Caki2 (cell line): ENCODE measurements at places on chromosomes 7 and 10. TPM values are rescaled to one million over a fixed set of nuclear protein-coding genes. Genes with fewer than 3 reads are reported as not detected.

DNA sequence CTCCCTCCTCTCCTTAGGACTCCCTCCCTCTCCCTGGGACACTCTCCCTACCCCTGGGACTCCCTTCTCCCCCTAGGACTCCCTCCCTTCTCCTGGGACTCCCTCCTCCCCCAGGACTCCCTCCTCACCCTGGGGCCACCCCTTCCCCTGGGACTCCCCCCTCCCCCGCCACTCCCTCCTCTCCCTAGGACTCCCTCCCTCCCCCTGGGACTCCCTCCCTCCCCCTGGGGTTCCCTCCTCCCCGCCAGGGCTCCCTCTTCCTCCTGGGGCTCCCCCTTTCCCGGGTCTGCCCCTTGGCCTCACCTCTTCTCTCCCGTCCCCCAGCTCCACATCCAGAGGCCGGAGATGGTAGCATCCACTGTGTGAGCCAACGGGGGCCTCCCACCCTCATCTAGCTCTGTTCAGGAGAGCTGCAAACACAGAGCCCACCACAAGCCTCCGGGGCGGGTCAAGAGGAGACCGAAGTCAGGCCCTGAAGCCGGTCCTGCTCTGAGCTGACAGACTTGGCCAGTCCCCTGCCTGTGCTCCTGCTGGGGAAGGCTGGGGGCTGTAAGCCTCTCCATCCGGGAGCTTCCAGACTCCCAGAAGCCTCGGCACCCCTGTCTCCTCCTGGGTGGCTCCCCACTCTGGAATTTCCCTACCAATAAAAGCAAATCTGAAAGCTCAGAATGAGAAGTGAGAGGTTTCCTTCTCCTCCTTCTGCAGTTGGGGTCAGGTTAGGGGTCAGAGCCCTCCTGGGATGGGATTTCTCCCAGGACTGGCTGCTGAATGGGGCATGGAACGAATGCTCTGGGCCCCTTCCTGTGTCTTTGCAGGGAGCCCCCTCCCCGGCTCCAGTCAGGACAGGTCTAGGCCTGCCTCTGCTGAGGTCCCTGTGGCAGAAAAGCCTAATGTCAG is 1.4 kb upstream of the MUC17 start:
- no peak for DNase-seq

- DNase-seq = no peak
These were observed 264.4 kb downstream of the THSD7A start for GRCh38 chr7:11567571-11567970.

GRCh38 chr10:118963341-118963740 is 66.2 kb upstream of the NANOS1 start:
- DNase-seq = no peak

- DNase-seq = no peak
These were observed 36.1 kb downstream of the UBTD1 start for GRCh38 chr10:97534746-97535367.

GRCh38 chr7:70480927-70481569 is 650.9 kb upstream of the GALNT17 start:
- DNase-seq = no peak

DNA sequence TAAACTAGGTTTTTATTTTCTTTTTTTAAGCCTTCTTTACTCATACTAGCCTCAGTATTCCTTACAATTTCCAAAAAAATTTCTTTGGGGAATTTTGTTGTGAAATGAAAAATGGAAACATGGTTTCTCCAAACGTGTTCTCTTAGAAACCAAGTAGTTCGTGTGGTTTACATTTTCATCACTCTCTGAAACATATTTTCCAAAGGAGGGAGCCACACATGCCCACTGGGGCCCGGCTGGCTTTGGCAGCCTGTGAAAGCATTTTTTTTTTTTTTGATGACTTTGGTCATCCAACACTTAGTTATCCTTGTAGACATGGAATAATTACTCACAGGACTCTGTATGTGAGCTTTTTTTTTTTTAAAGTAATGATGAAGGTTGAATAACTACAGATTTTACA is 169.6 kb downstream of the C7orf25 start:
- DNase-seq = no peak

DNA sequence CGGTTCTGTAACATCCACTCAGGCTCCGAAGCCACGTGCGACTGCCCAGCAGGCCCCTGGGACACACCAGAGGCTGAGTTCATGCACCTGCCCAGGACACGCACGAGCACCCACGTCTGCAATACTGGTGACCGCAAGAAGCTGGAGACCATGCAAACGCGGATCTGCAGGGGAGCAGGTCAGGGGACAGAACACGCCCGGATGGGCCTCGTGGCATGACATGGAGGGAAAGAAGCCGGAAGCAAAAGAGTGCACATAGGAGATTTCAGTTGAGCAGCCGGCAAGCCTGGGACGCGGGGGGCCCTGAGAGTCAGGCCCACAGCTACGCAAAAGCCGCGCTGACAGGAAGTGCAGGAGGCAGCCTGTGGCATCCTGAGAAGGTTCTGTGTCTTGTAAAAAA is 73.7 kb downstream of the FOXL3 start:
- DNase-seq = no peak

GRCh38 chr7:121544238-121544637 is 148.1 kb upstream of the FAM3C start:
- no peak for DNase-seq

DNA sequence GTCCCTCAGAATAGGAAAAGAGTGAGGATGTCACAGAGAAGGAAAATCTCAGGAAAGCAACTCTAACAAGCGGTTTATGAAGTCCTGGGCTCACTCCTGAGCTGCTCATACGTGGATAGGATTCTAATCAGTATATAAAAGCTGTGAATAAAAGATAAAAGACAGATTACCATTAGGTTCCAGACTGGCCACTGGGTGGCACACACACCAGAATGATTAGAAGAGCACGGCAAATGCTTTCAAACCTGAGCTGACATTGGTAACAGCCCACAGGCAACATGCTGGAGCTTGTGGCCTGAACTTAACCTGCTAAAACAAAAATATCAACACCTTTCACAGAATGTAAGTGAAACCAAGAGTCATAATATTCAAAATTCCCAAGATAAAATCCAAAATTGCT is 370.8 kb downstream of the GRID1 start:
- peak; percentile 29 for DNase-seq

GRCh38 chr7:122790591-122790990 is 87.9 kb upstream of the RNF148 start:
- DNase-seq = no peak

- DNase-seq = no peak
These were observed 240.2 kb upstream of the CNTNAP2 start for GRCh38 chr7:145876376-145876775.

DNA sequence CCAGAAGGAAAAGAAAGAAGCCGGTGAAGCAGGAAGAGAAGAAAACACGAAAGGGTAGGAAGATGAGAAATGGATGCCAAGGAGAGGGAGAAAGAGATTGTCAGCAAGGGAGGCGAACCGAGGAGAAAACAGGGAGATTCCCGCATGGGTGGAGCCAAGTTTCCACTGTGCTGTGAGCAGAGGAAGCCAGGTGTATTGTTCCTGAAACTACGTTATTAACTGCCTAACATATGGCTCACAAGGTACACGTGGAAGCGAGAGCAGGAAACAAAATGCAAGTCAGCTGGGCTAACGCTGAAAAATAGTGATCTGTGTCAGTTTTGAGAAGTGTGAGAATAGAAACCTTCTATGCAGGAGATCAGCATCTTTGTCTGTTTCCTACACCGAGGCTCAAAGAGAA is 20.4 kb upstream of the HIPK2 start:
- DNase-seq = no peak

GCK gene
- not detected in 2 replicates for total RNA-seq
